ENCODE measurements at places on chromosomes 6 and 20.

GRCh38 chr20:50911716-50912115, 19.5 kb downstream of the ADNP start:
- DNase-seq: no peak

DNA sequence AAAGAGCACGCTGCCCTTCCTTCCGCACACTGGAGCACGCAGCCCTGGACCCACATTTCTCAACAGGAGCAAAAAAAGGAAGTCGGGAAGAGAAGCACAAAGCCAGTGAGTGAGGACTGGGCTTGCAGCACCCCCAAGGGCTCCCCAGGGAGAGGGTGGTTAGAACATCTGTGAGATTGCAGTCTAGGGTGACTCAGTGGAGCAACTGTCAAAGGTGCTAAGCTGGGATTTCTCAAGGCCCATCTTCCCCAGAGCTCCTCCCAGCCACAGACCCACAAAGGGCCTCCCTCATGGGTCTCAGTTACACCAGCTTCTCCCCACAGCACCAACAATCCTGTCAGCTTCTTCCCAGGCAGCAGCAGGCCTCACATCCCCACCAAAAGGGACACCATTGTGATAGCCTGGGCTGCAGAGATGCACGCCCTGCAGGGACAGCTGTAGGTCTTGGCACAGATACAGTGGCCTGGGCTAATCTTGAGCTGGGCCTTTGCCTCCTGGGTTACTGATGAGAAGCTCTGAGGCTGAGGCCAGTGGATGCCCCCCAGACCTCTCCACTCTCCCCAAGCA, 39.6 kb upstream of the CD93 start:
- no peak for DNase-seq

DNA sequence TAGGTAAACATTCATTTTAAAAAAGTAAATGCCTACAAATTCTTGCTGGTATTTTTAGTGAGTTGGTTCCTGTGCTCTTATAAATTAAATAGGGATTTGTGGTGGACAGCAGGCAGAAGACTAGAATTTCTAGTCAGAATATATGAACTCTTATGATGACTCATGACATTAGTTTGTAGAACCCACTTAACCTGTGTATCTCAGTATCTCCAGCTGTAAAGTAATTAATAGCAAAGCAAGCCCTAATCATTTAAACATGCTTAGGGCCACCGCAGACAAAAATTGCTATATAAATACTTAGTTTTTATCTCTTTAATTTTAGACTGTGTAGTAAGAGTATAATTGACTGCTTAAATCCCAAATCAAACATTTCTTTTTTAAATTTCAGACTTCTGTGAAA, 2.4 kb downstream of the FAM135A start:
- no peak for DNase-seq

DNA sequence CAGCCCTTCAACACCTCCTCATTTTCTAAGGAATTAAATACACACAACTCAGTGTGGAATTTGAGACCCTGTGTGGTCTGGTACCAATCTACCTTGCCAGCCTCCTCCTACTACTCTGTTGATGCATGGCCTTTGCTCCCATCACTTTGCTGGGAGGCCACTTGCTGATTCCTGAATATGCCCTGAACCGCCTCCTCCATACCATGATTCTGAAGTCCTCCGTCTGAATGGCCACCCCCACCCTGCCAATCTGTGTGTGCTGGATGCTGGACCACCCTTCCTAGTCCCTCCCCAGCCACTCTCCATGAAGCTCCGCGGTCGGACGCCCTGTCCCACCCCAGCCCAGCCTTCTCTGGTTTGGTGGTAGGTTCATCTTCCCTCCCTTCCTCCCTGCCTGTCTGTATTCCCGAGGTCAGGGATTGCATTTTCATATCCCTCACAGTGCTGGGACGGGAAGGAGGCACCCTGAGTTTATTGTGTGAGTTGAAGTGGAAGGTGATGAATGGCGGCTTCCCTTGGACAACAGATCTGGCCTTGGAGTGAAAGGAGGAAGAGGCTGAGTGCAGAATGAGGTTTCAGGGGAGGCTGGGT, 138.3 kb downstream of the CDC5L start:
- no peak for DNase-seq

- DNase-seq: peak; percentile 50
Observed at GRCh38 chr20:43959079-43959919, 44.6 kb downstream of the TOX2 start.

GRCh38 chr6:75934643-75935472, 137.6 kb downstream of the IMPG1 start:
- peak; percentile 90 for DNase-seq

GRCh38 chr6:3868544-3868943, 19.4 kb downstream of the FAM50B start:
- peak; percentile 52 for DNase-seq

- DNase-seq: no peak
Observed at GRCh38 chr6:142567461-142567860, 265.7 kb downstream of the ADGRG6 start.

DNA sequence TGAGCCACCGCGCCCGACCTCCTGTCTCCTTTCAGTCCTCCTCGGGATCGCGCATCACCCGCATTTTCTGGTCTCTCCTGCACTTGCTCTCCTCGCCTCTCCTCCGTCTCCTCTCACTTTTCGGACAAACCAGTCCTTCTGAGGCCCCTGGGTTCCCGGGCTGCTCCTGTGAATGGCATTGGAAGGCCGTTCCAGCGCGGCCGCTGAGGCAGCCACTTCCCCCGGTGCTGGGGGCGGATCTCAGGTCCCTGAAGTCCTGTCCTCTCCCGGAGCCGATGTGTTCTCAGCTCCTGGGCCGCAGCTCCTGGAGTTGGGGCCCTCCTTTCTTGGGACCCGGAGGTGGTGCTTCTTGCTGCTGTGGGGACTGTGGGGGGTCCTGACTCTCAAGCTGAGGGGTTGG, 803 bp downstream of the MICB start:
- DNase-seq: no peak

- no peak for DNase-seq
Observed at GRCh38 chr20:37463726-37464494, 57.1 kb upstream of the NNAT start.

- DNase-seq: no peak
Observed at GRCh38 chr6:89140347-89141156, 5.3 kb upstream of the PM20D2 start.

DNA sequence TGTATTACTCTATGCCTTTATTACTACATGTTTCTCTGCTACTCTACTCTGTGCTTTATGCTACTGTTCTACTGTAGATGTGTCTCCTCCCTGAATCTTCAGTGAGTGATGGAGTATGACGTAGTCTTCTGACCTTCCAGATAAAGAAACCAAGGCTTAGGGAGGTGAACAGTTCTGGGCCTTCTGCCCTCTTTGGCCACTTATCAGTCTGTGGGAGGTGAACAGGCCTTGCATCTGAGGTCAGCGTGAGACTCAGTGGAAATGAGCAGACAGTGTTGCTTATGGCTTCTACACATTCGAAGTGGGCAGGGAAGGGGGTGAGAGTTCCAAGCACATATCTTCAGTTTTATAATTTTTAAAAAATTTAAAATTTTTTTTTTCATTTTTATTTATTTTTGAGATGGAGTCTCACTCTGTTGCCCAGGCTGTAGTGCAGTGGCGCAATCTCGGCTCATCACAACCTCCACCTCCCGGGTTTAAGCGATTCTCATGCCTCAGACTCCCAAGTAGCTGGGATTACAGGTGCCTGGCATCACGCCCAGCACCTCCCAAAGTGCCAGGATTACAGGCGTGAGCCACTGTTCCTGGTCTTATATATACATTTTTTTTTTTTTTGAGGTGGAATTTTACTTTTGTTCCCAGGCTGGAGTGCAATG, 24.2 kb downstream of the MYBL2 start:
- DNase-seq: no peak

DNA sequence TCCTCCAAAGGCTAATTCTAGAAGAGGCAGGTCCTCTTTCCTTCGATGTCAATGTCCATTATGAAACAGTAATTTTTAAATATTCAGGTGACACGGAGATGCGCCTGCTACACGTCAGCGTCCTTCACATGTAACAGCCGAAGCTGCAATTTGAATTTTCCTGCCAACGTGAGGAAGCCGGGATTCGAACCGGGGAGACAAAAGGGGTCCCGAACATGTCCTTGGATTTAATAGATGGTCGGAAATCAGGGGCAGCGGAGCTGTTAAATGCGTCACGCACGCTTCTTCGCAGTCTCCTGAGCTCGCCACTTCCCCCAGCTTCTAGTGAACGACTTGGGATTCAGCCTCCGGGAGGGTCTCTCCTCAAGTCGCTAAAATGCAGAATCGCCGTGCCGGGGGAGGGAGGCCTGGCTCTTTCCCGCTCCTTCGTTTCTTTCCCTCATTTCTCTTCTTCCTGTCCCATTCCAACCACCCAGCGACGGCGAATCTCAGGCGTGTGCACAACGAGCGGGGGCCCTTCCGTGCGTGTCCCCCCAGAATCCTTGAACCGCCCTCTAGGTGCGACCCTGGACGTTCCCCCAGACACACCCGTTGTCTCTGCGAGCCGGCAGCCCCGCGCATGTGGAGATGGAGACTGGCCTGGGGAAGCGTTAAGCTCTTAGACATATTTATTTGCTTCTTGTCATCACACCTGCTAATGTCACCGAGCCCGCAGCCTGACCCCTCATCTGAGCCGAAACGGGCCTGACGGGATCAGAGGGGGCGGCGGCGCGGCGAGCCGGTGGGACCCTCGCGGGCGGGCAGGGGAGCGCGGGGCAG, 1.3 kb upstream of the FOXC1 start:
- DNase-seq: no peak

DNA sequence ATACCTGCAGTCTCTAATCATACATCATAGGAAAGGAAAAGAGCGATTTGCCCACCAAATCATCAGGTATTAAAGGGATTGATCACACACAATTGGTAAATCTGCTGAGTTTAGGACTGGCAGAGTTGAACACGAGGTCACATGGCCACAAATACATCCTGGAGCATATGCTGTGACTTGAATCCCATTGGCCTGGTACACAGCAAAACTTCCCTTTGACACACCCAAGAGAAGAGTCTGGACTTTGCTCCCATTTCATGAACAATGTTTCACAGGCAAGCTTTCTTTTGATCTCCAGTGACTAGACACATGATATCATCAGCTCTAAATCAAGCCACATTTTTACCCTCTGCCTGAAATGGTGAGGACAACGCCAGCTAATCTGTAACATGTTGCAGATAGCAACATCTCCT, 117.9 kb downstream of the ISM1 start:
- DNase-seq: no peak

DNA sequence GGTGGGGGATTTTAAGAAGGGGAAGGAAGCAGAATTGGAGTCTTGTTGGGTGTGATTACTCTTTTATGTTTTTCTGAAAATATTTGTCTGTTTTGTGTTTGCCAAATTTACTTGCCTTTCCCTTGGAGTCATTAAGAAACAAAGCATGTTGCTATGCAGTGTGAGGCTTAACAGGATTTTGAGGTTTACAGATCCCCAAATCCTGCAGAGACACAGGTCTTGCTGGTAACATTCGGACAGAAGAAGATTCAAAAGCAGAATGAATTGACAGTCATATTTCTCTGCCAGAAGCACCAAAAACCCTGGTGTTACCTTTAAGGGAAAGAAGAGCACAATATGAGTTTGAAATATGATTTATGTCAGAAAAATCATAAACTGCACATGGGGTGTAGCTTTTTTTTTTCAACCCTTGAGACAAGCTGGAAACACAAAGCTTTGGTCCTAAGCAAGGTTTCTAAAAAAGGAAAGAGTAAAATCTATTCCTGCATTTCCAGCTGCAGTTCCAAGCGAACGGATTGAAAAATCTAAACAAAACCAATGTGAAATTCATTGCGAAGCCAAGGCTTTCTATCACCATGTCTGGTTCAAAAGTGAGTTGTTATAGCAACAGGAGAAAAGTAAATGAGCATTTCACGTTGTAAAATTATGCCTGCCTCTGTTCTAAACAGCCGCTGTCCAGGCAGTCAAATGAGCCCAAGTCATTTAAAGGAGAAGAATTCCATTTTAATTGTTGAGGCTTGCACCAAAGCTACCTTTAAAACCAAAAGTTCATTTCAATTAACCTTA, 358.9 kb upstream of the SASH1 start:
- DNase-seq: peak; percentile 77

DNA sequence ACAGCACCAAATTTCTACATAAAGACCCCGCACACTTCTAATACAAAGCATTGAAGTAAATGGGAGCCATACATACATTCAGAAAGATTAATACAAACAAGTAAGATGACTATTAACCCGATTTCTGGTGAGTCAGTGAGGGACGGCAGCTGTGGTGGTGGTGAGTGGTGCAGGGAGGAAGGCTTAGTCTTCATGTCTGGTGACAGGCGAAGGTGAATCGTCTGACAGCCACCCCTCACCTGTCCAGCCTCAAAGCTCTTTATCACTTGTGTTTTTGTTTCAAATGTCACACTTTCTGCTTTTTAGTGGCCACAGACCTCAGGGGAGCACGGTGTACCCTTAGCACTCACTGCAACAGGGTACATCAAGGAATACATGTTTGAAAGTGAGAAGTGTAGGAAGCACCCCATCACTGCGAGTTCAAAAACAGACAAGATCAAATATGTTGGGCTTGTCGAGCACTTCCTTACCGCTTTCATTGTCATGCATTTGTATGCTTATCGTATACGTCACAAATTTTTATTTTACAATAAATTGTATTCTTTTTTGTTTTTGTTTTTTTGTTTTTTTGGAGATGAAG, 63.5 kb downstream of the IRF4 start:
- no peak for DNase-seq

GRCh38 chr6:117559299-117559698, 43.0 kb downstream of the GOPC start:
- DNase-seq: no peak

DNA sequence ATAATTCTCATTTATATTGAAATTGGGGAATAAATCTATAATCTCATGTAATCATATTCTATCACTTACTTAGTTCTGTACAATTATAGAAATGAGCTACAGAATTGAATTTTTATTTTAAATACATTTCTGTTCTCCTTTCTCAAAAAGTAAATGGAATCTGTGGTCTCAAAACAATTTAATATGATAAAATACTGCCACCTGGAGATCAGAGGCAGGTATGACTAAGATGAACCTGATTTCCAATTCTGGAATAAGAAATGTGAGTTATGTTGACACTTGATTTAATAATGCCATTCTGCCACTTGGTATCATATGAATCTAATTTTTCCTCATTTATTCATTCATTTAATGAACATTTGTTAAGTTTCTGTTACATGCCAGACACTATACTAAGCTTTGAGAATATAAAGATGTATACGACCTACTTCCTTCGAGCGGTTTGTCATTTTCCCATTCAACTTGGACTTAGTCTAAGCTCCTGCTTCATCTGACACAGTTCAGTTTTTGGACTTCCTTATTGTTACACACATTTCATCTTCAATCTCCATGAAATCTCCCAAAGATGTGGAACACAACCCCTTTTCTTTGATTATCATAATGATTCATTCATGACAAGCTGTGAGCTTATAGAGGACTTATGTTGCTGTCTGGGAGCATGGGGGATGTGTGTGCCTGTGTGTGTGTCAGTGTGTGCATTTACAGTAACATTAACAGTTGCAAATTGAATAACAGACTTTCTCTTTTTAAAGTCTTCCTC, 7.5 kb upstream of the CCDC28A start:
- peak; percentile 98 for DNase-seq

DNA sequence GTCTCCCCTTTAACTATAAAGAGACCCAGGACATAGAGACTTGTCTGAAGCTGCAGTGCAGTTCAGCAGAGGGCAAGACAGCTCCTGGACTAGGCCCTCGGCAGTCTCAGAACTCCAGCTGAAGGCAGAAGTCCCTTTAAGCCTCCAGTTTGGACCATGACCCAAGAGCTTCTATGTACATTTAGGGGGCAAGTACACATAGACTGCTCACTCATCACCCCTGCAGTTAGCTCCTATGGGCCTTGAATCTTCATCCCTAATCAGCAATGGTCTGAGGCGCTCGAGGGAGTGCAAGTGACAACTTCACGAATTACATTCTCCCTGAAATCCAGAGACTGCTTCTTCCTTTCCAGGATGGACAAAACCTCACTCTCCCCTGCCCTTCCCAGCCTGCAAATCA, 47.4 kb downstream of the KCNK5 start:
- DNase-seq: no peak

GRCh38 chr6:66687611-66688140, 980.6 kb upstream of the EYS start:
- no peak for DNase-seq

All from brain (organoid and tissue), 16 donors.